ENCODE measurements at places on chromosomes 7 and 10. TPM values are rescaled to one million over a fixed set of nuclear protein-coding genes. Genes with fewer than 3 reads are reported as not detected.

PAX4 gene
- total RNA-seq = not detected

CLDN3 gene
- total RNA-seq = 0.11 TPM

UTF1 gene
- total RNA-seq = not detected

IKZF1 gene
- 4.2 TPM for total RNA-seq

GDF2 gene
- not detected for total RNA-seq

DNA sequence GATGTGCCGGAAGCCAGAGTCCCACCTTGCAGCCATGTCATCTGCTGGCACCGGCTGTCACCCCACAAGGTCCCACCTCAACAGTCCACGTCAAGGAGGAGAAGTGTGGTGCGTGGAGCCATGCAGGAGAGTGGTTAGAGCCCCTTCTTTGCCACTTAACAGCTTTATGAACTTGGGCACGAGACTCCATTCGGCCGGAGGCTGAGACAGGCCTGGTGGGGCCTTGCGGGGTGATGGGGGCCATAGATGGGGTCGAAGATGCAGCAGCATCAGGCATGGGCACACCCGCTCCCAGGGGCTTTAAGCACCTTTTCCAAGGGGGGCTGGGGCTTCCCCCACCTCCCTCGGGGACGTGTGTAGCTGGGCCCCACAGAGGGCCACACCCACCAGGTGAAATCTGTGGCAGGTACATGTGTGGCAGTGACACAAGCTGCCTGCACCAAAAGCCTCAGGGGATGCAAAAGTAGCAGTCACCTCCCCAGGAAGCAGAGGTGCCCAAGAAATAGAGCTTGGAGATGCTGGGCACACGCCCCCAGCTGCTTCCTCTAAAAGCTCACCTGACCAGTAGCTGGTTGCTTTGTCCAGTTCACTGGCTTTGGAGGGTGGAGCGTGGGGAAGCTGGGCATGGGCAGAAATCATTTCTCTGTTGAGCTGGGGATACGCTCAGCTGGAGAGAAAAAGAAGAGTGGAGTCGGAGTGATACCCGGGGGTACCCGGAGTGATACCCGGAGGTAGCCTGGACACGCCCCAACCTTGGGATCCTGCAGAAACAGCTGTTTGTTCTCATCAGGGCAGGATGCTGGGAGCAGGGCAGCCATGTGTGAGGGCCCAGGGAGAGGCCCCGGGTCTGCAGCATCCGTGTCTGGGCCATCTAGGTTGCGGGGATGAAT, 199.8 kb downstream of the EBF3 start:
- no peak for DNase-seq

GRCh38 chr10:80540981-80541750, 3.5 kb downstream of the SH2D4B start:
- DNase-seq = no peak

GRCh38 chr10:47301833-47302232, 1.8 kb downstream of the GDF10 start:
- DNase-seq = no peak

DNA sequence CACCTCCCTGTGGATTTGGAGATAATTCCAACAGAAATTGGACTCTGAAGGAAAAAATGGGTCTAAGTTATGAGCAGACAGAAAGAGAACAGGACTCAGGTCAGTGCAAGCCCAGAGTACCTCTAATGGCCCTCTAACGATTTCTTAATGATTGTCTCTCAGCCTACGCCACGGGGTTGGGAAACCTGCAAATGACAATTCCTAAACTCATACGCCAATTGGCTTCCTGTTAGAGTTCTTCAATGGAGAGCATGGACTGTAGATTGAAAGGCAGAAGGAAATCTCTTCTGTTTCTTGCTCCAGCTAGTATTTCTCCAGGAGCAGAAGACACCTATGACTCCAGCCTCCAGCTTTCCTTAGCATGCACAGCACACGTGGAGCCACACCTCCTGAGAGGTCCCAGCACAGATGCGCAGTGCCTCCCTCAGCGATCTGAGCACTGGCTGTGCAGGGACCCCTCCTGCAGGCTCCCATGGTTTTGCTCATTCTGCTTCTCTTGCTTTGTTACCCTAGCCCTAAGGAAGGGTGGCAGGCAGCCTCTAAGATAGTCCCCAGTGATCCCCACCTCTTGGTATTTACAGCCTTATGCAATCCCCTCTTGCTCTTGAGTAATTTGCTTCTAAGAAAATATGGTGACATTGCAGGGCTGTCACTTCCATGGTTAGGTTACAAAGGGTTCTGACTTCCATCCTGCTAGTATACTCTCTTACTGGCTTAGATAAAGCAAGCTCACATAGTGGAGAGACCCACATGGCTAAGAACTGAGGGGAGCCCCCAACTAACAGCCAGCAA, 30.1 kb downstream of the DENND11 start:
- no peak for DNase-seq

DNA sequence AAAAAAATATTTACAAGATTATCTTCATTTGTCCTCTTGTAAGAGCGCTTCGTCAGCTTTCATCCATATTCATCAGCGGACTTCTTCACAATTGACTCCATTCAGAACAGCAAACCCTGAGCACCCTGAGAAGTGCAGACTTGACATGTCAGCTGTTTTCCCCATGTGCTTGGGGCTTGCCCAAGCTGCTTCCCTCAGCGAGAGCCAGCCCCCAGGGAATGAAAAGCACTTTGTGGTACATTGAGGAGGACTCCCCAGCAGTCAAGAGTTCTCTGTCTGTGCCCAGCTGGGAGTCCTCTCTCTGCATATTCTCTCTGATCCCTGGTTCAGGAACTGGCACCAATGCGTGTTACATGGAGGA, 22.7 kb downstream of the HKDC1 start:
- DNase-seq = no peak

GRCh38 chr7:6167587-6168476, 104.6 kb downstream of the CYTH3 start:
- no peak for DNase-seq

DNA sequence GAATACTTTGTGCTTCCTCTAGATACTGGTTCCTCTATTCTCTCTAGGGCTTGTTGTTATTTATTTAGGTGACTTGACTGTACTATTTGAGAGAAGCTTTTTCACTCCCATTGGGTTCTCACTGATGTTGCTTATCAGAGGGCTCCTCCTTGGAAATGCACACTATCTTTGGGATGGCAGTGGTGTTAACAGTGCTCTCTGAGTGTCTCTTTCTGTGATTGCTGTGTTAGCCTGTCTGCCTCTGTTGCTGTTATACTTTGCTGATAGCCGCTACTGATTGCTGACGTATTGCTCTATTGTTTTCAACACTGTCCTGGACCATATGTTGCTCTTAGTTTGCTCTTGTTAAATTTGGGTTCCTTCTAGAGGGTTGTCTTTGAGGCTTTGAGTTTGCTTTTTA, 34.7 kb downstream of the ZNF33A start:
- no peak for DNase-seq

DNA sequence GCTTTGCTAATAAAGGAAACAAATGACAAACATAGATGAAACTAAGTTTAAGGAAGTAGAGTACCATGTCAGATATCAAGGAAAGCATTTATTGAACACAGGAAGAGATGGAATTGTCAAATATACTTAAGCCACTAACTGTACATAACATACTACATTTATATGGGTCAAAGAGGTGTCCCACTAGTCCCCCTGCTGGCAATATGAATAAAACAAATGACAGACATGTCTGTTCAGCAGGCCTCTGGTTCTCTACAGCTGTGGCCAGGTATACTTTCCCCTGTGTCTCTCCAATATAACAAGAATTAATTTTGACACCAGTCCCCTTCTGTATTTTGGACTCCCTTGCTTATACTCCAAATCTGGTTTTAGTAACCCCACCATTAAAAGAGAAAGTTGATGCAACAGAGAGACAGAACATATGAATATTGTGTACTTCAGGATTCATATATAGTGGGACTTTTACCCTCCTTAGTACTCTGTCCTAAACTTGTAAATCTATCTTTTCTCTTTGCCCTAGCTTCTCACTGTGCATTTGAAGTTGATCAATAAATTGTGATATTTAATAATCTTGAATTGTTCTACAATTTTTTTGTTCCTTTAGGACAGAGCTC, 42.9 kb downstream of the CD36 start:
- peak; percentile 15 for DNase-seq

DNA sequence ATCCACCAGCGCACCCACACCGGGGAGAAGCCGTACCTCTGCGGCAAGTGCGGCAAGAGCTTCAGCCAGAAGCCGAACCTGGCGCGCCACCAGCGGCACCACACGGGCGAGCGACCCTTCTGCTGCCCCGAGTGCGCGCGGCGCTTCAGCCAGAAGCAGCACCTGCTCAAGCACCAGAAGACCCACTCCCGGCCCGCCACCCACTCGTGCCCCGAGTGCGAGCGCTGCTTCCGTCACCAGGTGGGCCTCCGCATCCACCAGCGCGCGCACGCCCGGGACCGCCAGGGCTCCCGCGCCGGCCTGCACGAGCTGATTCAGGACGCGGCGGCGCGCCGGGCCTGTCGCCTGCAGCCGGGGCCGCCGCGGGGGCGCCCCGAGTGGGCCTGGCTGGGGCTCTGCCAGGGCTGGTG, 17.7 kb downstream of the ZNF775 start:
- no peak for DNase-seq
